Right atrium auricular region (tissue), 2 donors: ENCODE measurements at places on chromosomes 12 and 14. TPM values are rescaled to one million over a fixed set of nuclear protein-coding genes. Genes with fewer than 3 reads are reported as not detected.

Gene SERPINA3
- total RNA-seq = 330 TPM

Gene LRFN5
- 0.26 TPM for total RNA-seq

Gene INHBC
- not detected for total RNA-seq

Gene CYP27B1
- total RNA-seq = 0.28 TPM

Gene ULK1
- 16.2 TPM for total RNA-seq

Gene GNG2
- 5.9 TPM for total RNA-seq

Gene KLRG1
- 1.7 TPM for total RNA-seq

Gene PLD4
- total RNA-seq = not detected

Gene TAS2R43
- 0.35 TPM for total RNA-seq

Gene KERA
- total RNA-seq = not detected

Gene AQP5
- not detected for total RNA-seq

DNA sequence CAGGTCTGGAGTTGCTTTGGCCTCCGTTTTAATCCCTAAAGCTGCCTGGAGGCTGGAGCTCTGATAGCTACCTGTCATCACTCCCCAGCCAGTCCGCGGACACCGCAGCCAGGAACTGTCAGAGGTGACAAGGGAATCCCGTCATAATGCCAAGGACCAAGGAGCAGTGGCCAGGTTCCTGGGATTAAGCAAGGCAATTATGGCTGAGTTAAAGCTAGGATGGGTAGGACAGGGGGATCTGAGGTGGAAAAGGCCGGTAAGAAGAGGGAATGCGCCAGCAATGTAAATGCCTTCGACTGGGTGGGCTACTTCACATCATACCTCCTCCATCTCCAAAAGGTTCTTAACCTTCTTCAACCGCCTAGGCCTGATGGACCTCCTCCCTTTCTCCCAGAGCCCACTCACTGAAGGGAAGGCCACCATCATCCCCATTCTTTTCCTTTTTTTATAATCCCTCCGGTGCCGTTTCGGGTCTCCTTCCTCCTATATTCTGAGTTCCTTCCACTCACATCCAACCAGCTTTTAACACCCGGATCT is 1.9 kb downstream of the PPP1R3E start:
- DNase-seq = peak; percentile 83

DNA sequence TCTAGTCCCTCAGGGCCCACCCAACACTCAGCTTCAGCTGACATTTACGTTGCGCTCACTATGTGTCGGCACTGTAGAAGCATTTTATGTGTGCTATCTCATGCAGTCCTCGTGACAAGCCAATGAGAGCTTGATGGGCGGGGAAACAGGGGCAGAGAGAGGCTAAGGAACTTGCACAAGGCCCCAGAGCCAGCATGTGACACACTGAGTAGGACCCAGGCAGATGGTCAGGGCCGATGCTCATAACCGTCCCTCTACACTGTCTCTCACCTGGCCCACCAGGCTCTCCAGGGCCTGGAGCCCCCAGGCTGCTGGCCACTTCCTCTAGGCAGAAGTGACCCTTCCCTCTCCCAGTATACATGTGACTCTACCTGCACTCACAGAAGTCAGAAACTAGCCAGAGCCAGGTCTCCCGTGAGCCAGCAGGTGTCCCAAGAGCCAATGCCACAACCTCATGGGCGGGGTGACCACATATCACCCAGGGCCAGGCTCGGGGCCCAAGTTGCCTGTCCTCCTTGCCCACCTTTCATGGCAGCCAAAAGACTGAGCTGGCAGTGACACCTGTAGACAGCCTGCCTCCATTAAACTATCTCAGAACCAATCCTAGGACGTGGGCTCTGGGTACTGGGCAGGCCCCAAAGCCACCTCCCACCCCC is 38.3 kb downstream of the TTC7B start:
- no peak for DNase-seq

DNA sequence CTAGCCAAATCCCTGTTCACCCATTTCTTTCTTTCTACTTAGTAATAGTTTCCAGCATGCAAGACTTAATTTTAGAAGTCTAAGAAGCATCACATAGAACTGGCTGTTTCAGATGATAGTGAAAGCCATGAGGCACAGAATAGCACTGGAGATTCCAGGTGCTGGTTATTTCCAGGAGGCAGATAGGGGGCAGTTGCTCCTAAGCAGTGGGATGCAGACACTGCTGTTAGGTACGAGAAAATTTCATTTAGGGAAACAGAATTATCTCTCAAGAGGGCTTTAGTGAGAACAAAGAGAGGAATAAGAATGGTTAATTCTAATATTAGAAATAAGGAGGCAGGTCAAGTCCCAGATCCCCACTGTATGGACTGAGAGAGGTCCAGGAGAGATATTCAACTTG is 3.6 kb upstream of the MDGA2 start:
- DNase-seq = no peak

DNA sequence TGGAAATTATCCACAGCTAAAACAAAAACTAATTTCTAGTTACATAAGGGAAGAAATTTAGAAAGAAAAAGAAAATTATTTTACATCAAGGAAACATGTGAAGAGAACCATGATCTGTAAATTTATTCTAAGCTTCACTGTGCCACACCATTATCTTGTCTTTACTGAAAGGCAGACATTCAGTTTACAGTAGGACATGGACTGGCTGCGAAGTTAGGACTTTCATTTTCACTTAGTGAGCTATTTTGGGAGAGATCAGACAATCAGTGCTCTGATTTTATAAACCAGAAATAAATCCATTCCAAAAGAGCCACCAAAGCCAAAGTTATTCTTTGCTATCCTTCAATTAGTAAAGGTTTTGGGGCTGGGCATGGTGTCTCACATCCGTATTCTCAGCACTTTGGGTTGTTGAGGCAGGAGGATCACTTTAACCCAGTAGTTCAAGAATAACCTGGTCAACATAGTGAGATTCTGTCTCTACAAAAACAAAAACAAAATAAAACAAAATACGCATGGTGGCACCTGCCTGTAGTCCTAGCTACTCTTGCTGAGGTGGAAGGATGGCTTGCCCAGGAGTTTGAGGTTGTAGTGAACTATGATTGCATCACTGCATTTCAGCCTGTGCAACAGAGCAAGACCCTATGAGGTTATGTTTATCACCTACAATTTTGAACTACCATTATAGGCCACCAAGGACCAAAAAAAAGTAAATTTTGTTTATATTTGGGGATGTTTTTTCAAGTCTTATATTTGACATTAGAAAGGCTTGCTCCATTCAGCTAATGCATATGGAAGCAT is 1084.8 kb upstream of the ATXN7L3B start:
- DNase-seq = no peak

DNA sequence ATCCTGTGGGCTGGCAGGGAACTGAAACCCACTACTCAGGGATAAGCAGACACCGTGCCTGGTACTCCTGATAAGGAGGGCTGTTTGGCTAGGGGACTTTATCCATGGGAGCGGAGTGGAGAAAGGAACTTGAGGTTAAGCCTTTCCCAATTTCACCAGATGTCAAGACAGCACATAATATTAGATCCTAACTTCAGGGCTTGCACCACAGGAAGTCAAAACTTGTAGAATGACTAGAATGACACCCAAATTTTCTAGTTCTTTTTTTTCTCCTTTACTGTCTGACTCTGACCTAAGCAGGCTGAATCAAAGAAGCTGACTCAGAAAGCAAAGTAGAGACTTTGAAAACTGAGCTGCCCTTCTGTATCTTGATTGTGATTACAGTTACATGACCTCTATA is 7.1 kb upstream of the CGRRF1 start:
- DNase-seq = no peak

DNA sequence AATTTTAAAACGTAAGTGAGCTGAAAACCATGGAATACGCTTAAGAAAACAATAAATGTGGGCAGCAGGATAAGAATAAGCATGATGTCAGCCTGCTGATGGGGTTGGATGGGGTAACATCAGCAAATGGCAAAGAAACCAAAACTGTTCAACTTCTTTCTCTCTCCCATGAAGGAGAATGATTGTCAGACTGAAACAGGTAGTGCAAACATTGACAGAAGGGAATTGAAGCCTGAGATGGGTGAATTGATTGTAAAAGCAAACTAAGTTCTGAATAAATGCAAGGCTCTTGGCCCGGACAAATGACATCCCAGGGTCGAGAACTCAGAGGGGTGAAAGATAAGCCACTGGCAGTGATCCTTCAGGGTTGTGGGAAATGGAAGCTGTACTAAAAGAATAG is 182.6 kb downstream of the ETV6 start:
- no peak for DNase-seq

- DNase-seq = no peak
These were observed 32.6 kb upstream of the PLEKHG3 start for GRCh38 chr14:64671591-64671990.

GRCh38 chr12:116302166-116303058 is 24.9 kb upstream of the MED13L start:
- DNase-seq = no peak

GRCh38 chr12:99059824-99060511 is 414.9 kb downstream of the APAF1 start:
- DNase-seq = peak; percentile 73

- DNase-seq = peak; percentile 36
These were observed 29.8 kb upstream of the CDKN3 start for GRCh38 chr14:54366736-54367735.

GRCh38 chr12:104458694-104459367 is 2.1 kb downstream of the CHST11 start:
- DNase-seq = no peak

- DNase-seq = peak; percentile 89
These were observed 26.9 kb upstream of the LGALS3 start for GRCh38 chr14:55102141-55102621.

DNA sequence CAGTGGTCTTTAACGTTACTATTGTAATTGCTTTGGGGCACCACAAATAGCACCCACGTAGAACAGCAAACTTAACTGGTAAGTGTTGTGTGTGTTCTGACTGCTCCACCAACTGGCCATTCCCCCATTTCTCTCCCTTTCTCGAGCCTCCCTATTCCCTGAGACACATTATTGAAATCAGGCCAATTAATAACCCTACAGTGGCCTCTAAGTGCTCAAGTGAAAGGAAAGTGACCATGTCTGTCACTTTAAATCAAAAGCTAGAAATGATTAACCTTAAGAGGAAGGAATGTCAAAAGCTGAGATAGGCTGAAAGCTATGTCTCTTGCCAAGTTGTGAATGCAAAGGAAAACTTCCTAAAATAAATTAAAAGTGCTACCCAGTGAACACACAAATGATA is 22.3 kb downstream of the PPP1R13B start:
- DNase-seq = no peak

DNA sequence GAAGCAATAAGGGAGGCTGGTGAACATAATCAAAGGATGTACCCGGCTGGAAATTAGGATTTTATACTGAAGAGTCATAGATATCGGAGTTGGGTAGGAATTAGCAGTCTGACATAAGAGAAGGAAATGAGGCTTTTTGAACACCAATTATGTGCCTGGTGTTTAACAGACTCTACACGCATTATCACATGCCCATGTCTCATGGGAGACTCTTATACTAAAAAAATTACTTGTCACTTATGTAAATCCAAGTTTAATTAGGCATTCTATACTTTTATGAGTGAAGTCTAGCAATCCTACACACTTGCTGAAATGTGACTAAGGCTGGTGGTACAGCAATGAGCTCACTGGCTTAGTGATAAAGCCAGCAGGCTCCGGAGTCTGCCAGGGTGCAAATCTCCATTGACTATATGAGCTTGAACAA is 93.5 kb downstream of the NUAK1 start:
- no peak for DNase-seq

DNA sequence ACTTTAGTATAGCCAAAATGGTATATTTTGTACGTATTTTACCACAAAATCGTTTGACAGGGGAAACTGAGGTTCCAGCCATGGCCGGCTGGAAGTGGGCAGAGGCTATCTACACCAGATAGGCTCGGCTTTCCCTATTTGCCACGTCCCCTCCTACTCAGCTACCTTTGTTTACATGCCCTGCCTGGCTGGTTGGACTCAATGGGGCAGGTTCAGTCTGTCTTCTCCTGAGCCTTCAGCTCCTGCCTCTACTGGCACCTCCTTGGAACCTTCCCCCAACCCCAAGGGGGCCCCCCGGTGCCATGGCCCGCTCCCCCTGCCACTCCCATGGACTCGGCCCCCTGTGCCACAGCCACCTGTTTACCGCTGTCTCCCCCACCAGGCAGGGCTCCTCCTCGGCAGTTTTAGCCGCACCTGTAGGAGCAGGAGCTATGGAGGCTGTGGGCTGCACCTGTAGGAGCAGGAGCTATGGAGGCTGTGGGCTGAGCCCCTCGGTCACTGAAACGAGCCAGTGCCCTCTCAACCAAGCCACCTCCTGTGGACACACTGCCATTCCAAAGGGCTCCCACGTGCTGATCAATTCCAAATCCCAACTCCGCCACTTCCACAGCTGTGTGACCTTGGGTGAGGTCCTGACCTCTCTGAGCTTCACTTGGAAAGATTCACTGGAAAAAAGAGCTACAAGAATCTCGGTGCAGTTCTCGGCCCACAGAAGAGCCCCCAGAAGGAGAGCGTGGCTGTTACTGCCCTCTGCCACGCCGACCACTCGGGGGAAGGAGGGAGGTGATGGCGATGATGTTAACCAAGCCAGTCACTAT is 62.2 kb downstream of the NCOR2 start:
- DNase-seq = no peak

DNA sequence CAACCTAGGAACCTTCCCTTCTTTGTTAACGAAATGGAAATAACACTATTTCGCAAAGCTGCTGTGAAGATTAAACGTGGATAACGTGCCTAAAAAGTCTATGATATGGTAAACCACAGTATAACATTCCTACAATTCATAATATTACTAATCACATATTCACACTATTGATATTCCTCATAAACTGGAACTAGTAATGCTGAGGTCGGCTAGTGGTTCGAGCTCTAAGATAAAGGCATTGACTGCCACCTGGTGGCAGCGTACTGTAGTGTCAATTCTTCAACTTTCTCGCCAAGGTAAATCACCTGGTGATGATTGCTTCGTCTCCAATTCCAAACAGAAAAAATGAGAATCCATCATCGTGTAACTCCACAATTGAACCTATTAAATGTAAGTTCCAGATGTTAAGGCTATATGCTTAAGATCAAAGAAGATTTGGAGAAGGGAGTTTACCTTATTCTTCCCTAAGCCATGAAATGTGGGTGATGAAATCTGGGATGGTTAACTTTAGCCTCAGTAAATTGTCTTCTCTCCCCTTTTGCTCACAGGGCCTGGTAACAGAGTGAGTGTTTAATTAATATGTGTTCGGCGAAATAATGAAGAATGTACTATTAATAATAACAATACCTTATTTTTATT is 197.5 kb upstream of the TMEM132C start:
- DNase-seq = no peak

DNA sequence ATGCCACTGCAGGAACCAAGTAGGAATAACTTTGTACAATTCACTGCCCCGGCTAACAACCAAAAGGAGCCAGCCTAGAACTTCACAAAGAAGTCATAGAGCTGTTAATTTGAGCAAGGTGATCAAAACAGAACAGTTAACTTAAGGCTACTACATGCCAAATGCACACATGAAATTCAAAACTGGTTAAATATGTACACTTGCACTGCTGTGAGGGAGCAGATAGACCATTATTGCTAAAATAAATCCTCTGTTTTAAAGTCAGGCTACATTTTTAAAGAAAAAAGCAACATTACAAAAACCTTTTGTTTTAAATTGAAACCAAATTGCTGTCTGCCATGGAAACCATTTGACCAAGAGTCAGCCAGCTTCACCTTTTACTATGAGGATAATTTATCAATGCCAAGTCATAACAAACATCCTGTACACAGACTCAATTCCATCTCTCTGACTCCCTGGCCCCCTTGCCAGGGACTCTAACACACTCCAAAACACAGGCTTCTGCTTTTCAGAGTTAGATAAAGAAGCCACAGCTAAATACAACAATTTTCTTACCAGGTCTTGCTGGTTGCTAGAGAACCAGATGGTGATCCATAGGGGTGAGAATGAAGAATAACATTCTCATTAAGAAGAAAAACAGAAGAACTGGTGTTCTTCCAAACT is 84.0 kb downstream of the LRP6 start:
- DNase-seq = no peak
